Stimulated activated CD8-positive, alpha-beta memory T cell treated with anti-CD3 and anti-CD28 coated beads, Interleukin-2, amount 100 ng/mL, for 48 hours (primary cell): ENCODE measurements at places on chromosomes 6 and 20.

DNA sequence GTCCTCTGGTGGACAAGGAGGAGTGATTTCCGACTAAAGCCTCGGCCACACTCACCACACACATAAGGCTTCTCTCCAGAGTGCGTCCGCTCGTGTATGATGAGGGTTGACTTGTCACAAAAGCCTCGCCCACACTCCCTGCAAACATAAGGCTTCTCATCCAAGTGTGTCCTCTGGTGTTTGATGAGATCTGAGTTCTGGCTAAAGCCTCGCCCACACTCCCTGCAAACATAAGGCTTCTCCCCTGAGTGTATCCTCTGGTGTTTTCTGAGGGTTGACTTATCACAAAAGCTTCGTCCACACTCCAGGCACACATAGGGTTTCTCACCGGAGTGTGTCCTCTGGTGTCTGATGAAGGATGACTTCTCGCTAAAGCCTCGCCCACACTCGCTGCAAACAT is 12.9 kb upstream of the SNRPB start:
- no peak for DNase-seq

DNA sequence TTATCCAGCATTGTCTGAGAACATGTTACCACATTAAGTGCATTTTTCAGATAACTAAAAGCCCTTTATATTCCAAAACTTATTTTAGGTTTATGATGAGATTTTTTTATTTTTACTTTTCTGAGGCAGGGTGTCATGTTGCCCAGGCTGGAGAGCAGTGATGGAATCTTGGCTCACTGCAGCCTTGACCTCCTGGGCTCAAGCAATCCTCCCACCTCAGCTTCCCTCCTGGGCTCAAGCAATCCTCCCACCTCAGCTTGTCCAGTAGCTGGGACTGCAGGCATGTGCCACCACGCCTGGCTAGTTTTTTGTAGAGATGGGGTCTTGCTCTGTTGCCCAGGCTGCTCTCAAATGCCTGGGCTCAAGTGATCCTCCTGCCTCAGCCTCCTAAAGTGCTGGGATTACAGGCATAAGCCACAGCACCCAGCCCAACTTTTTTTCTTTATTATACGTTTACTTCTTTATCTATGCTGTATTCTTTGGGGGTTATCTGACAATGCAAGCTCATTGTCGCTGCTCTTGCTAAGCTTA is 6.2 kb downstream of the DYNLT1 start:
- no peak for DNase-seq

GRCh38 chr6:24060982-24061754 is 64.8 kb upstream of the NRSN1 start:
- no peak for DNase-seq

GRCh38 chr6:115643762-115644161 is 416.9 kb downstream of the FRK start:
- no peak for DNase-seq

DNA sequence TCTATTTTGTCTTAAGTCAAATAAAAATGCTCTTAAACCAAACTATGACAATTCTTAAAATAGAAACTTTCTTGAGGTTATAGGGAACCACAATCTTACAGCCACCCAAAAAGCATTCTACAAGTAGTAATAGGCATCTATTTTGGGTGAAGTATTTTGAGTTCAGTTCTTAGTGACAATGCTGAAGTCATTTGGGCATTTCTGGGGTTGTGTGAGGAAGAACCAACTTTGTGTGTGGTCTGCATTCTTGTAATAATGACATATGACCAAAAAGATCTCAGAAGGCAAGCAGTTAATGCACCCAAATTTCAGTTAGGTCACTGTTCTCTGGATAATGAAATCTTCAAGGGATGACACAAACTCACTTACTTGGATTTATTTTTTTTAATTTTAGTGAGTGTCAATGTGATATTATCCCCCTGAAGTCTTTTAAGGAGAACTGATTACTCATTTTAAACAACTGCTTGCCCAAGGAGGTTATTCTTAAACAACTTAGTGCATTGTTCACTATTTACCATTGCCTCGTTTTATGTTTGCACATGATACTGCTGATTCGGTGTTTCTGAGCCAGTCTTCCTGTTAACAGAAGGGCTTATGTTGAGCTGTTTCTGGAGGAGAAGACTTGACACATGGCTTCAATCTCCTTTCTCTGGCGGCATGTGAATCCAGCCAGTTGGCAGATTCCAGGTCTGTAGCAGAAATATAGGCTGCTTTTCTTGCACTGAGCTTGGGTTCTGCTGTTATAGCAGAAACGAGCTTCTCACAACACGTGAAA is 618.9 kb downstream of the BCKDHB start:
- DNase-seq: no peak

DNA sequence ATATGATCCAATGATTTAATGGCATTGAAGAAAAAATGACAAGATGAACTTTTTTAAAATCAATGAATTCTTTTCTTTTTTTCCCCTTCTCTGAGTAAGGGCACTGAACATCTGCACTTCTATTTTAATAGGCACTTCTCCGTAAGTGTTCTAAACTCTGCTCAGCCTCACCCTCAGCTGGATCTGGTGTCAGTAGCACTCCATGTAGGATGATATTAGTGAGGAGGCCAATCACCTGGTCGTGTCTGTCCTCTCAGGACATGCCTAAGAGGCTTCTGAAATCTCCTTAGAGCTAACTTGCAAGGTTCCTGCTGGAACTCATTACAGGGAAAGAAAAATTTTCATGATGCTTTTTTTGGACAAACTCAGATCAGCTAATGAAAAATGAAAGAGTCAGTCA is 148.6 kb upstream of the MLIP start:
- DNase-seq: no peak
